Heart left ventricle (tissue), 16 donors: ENCODE measurements at places on chromosomes 1 and 21. TPM values are rescaled to one million over a fixed set of nuclear protein-coding genes. Genes with fewer than 3 reads are reported as not detected.

GRCh38 chr1:236774926-236775325 lies 20.2 kb upstream of the MTR start:
- no peak for DNase-seq

- no peak for DNase-seq
These were observed 34.3 kb upstream of the RAP1GAP start for GRCh38 chr1:21703318-21703963.

GRCh38 chr1:201753492-201753891 lies 75.5 kb upstream of the IPO9 start:
- DNase-seq, result no peak

GRCh38 chr21:19981938-19982337 lies 1016.3 kb upstream of the NCAM2 start:
- no peak for DNase-seq

DNA sequence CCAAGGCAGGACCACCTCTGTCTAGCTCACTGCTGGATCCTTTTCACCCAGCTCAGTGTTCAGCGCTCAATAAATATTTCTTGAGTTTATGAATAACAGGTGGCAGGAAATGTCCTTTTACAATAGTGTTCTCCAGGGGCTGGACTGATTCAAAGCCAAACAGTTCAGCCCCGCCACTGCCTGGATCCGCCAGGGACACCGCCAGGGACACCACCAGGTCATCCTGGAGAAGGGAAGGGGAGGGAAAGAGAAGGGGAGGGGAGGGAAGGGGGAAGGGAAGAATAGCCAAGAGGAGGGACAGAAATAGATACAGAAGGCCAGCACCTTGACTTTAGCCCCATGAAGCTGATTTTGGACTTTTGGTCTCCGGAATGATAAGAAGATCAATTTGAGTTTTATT lies 255.6 kb downstream of the GRIK3 start:
- DNase-seq, result no peak

DNA sequence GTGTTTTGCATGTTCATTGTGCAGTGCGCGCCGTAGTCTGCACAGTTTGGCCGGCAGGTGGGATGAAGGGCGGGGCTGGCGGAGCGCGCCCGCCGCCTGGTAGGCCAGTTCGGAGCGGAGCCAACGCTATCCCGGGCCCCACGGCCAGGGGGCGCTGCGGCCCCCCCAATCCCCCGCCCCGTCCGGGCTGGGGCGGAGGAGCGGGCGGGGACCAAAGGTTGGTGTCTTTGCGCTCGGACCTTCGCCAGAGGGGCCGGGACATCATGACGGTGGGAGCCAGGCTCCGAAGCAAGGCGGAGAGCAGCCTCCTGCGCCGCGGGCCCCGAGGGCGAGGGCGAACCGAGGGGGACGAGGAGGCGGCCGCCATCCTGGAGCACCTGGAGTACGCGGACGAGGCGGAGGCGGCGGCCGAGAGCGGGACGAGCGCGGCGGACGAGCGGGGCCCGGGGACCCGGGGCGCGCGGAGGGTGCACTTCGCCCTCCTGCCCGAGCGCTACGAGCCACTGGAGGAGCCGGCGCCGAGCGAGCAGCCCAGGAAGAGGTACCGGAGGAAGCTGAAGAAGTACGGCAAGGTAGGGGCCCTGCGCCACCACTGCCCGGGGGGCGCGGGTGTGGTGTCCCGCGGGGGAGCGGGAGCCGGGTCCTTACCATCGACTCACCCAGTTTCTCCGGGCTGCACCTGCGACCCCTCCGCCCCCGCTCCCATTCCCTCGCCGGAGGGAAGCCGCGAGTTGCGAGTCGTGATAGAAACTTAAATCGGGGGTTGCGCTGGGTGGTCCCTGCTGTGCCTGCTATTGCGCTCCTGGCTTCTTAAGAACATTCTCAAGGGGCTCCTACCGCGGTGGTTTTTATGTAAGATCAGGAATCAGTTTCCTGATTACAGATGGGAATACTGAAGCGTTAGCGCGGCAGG lies at the start of gene C1orf115:
Gene C1orf115 (plus strand): TSS at position 224 of the 913 bp plus-strand sequence. CDS start 40 bp downstream, at position 264.
- peak; percentile 73 for DNase-seq

DNA sequence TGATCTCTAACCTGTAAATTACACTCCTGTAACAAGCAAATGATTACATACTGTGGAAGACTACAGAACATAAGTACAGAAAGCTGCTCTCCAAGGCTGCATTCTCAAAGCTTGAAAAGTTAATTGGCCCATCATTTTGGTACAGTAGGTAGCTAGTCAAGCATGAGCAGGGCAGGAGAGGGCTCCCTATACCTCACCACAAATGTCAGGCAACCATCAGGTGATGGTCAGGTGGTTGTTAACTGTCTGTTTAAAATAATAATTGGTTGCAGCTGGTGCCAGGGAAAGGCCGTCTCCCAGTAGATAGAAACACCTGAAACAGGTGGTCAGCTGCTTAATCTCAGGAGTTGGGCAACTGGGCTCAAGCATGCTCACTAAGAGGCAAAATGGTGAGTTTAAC lies 13.1 kb upstream of the SLC1A7 start:
- DNase-seq, result no peak

- DNase-seq, result no peak
These were observed 344.1 kb downstream of the DISC1 start for GRCh38 chr1:231970684-231971083.

GRCh38 chr1:55894521-55894920 lies 679.4 kb upstream of the USP24 start:
- no peak for DNase-seq

DNA sequence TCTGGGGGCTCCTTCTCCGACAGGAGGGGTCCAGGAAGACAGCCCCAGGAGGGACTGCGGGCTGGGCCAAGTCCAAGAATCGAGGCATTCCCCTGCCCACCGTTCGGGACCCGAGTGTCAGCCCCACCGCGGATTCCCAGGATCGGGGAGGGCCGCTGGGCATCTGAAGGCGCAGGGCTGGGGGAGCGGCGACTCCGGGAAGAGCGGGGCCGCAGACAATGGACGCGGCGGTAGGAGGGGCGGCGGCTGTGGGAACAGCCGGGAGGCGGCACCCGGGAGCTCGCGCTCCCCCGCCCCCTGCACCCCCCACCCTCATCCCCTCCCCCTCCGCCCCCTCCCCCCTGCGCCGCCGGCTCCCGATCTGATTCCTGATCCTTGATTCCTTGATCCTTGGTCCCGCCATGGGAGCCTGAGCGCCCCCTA lies at the start of gene VANGL2:
Gene VANGL2 (plus strand): TSS at position 342 of the 423 bp plus-strand sequence. CDS start 15,274 bp downstream, outside the sequence.
- peak; percentile 90 for DNase-seq

DNA sequence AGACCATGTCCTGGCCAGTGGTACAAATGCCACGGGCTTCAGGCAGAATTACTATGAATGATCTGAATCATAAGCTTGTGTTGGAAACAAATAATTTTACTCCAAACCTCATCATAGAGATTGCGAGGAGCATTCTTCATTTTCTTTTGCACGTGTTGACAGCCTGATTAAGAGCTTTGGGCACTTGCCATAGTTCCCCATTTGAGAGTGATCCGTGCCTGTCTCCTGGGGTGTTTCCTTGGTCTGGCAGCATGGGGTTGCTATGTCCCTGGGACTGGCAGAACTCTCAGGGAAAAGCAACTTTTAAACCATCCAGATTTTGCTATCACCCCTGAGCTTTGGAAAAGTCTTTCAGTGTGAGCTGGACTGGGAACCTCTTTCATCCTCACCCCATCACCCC lies 54.3 kb upstream of the KCNJ6 start:
- DNase-seq, result no peak

DNA sequence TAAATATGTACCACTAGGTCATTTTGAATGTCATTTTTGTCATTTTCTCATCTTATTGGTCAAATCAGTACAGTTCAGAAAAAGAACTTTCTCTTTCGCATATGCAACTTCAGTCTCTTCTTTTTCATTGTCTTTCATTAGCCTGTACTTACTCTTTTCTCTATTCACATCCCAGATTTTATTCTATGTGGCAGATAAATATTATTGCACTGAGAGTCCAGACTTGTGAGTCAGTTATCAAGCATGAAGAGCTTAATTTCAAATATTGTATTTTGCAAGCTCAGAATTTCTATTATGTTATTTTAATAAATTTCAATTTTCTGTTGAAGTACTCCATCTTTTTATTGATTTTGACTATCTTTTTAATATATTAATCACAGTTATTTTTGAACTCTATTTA lies 105.2 kb upstream of the PALMD start:
- no peak for DNase-seq

DNA sequence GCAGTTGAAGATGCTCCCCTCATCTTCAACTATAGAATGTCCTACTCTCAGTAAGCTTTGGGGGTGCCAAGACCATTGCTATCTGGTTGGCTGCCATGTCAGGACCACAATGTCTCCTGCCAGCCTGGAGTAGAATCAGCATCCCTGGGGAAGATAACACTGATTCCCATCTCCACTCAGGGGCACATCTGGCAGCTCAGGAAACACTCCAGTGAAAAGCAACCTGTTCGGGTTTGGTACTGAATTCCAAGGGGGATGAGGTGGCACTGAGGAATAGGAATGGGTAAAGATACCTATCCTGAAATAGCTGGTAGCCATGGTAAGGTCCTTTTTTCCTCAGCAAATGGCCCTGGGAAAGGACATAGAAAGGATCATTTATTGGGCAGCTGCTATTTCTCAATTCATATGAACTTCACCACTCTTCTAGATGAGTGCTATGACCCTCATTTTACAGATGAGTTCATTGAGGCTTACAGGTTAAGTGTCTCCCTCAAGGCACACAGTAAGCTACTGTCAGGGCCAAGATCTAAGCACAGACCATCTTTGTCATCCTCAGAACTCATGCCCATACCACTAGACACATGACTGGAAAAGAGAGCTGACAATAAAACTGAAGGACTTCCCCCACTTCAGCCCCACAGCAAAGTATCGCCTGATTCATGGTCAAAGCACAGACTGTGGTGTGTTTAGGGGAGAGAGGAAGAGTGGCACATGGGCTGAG lies 31.4 kb downstream of the AK2 start:
- DNase-seq, result no peak

GRCh38 chr1:222187566-222188332 lies 360.2 kb downstream of the HHIPL2 start:
- DNase-seq, result no peak

- DNase-seq, result no peak
These were observed 3.1 kb upstream of the MAD2L2 start for GRCh38 chr1:11684070-11684469.

- DNase-seq, result no peak
These were observed 8.5 kb downstream of the AZIN2 start for GRCh38 chr1:33089457-33089856.

DNA sequence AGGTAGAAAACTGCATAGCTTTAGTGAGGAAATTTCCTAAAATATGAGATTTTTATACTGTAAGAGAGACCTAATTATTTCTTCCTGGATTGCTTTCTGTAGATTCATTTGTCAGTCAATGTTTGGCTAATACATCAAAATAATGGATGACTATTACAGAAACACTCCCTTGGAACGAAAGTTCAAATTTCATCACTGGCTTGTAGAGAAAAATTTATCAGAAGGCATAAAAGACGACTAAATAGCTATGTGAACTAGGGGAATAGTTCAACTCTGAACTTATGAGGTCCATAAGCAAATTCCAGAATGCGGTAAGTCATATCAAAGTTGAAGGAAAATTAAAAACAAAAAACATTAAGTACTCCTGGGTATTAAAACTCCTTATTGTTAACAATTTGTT lies 36.0 kb downstream of the WNT2B start:
- no peak for DNase-seq

DNA sequence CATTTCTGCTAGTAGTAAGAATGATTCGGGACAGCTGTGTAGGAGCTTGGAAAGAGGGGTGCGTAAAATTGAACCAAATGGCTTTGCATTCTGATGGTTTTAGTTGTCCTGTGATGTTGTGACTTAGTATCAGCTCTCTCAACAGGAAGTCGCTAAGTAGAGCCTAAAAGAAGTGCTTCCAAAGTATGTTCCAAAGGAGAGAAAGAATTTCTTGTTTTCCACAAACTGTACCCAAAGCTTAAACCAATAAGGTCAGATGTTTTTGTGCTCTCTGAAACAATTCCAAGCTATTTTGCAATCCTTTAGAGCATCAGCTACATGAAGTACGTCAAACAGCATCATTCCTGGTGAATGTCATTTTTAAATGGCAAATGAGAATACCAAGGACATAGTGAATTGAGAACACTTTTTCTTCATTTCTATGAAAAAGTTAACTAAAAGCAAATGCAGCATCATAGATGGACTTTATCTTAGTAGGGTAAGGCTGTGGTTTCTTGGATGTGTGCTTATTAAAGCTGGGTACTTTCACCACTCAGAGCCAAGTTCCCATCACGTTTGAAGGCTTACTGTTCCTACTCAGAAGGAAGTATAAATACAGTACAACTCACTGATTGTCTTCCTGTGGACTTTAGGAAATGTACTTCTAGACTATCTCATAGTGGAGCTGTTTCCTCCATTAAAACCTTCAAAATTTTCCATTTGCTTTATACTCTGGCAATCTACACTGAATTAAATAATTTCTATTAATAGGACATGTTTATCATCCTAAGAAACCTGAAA lies 148.6 kb downstream of the C1orf21 start:
- no peak for DNase-seq

- DNase-seq, result no peak
These were observed 8.6 kb downstream of the S100A6 start for GRCh38 chr1:153527023-153527682.

DNA sequence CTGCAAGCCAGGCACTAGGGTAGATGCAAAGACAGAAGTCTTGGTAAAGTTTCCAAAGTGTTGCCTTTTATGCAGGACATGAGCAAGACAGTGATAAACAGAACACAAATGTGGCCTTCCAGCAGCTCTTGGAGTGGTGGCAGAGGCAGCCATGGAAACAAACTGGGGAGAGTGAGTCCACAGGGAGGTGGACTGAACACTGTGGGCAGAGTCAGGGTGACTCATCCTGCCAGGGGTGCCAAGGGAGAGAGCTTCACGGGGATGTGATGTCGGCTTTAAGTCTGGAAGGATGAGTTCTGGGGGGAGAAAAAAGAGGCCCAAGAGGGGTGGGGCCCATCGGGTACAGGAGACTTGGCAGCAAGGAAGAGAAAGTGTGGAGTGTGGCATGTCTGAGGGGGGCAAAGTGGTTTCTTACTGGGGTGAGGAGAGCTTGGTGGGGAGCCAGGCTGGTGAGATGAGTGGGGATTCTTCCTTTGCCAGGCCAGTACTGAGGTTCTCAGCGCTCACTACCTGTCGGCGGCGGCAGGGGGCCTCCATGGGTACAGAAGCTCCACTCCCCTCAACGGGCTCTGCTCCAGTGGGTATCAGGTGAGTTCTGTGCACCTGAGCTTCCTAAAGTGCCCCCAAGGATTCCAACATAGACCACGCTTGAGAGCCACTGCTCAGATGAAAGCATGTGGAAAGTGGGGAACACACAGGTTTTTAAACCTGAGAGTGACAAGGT lies 41.8 kb downstream of the KIAA0040 start:
- DNase-seq, result no peak

DNA sequence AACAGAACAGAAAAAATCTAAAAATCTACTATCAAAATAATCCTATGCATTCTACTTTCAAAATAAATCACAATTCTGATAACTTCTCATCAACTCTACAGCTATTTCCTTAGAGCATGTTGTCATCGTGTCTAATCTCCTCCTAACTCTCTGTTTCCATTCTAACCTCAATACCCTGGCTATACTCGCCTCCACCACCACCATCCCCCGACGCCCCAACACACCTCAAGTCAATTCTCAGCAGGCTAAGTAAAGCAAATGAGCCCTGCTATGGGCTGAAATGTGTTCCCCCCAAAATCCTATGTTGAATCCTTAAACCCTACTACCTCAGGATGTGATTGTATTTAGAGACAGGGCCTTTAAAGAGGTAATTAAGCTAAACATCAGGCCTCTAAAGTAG lies 34.6 kb downstream of the NRDC start:
- DNase-seq, result no peak

CD2 gene
- not detected for total RNA-seq

GABPA gene
- 14.4 TPM for total RNA-seq

SYPL2 gene
- total RNA-seq, result 19.1 TPM

NR1I3 gene
- total RNA-seq, result not detected

PAPPA2 gene
- 1.1 TPM for total RNA-seq

TDRD10 gene
- 2.5 TPM for total RNA-seq

CNKSR1 gene
- 2.9 TPM for total RNA-seq

INKA2 gene
- 19.2 TPM for total RNA-seq

LCE3D gene
- not detected for total RNA-seq

SPRR3 gene
- total RNA-seq, result not detected
